ENCODE measurements at places on chromosomes 16 and 17. TPM values are rescaled to one million over a fixed set of nuclear protein-coding genes. Genes with fewer than 3 reads are reported as not detected.

DNA sequence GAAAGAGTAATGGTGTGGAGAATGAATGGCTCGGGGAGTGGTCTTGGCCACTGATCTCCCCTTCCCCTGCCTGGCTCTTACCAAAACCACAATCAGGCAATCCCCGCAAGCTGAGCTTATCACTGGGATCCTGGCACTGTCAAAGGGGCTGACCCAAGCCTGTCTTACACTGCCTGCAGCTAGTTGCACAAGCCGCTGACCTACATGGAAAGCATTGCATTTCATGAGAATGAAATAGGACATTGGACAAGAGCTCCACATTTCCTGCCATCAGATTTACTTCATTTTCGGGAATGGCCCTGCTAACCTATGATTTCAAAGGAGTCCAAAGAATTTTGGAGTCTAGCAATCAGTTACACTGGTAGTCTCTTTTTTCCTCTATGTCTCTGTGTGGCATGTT is 146.4 kb downstream of the PCTP start:
- peak; percentile 85 for ATAC-seq

DNA sequence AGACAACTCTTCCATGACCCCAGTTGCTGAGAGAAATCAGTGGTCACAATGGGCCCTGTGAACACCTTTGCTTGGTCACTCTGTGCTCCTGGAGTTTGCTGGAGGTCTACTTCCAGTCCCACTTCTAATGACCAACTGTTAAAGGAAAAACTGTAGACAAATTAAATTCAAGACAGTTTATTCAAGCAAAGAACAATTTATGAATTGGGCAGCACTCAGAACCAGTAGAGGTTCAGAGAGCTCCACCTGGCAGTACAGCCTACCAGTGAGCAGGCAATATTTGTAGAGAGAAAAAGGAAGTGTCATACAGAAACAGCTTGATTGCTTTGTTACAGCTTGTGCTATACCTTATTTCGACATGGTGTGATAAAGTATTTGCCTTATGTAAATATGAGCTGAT is 116.5 kb downstream of the HS3ST3B1 start:
- ATAC-seq: no peak

DNA sequence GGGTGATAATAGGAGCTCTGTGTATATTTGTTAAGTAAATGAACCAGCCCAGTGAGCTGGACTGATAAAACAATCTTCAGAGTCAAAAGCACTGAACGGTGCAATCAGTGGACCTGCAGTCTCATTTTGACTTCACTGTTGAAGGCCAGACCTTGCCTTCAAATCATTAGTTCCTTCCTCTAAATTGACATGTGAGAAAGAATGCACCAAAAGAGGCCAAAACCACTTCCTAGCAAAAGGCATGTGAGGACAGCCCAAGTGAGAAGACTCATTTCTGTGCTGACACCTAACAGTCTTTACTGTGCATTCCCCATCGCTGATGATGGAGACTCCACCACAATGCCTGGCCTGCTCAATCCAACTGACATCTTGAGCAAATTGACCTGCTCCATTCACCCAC is 10.6 kb downstream of the GTF3C1 start:
- ATAC-seq: no peak

GRCh38 chr16:89170346-89171215 is 967 bp upstream of the CDH15 start:
- ATAC-seq: no peak

DNA sequence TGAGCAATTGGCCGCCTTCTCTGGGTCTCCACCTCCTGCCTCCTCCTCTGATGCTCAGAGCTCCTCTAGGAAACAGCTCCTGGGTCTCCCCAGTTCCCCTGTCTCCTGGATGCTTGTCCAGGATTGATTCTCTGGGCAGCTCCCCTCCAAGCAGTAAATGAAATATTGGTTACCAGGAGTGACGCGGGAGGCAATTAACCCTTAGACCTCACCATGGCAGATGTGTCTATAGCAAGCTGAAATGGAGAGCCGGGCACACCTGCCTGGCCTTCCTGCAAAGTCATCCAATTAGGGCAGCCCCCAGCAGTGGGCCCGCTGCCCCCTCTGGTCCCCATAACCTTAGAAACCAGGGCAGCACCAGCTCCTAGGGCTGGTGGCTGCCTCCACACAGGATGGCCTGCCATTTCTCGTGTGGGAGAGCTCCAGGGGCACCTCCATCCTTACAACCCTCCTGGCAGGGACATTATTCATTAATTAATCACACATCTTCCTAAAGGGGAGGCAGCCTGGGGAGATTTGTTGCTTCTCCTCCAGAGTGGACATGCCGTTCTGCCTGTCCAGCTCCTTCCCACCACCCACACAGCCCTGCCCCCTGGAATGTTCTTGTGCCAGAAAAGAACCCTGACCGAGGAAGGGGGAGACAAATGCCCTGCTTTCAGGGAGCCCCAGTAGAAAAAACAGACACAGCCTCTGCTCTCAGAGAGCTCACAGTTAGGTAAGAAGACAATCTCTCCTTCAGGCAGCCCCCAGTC is 8.3 kb upstream of the KIF18B start:
- ATAC-seq: no peak

GRCh38 chr17:6675201-6675825 is 23.8 kb downstream of the C17orf100 start:
- no peak for ATAC-seq

GRCh38 chr17:28643983-28644786 is 773 bp downstream of the BLTP2 start:
- ATAC-seq: no peak

- no peak for ATAC-seq
Observed at GRCh38 chr17:70654706-70655105, 485.4 kb downstream of the KCNJ2 start.

- no peak for ATAC-seq
Observed at GRCh38 chr16:66294507-66294906, 72.0 kb upstream of the CDH5 start.

DNA sequence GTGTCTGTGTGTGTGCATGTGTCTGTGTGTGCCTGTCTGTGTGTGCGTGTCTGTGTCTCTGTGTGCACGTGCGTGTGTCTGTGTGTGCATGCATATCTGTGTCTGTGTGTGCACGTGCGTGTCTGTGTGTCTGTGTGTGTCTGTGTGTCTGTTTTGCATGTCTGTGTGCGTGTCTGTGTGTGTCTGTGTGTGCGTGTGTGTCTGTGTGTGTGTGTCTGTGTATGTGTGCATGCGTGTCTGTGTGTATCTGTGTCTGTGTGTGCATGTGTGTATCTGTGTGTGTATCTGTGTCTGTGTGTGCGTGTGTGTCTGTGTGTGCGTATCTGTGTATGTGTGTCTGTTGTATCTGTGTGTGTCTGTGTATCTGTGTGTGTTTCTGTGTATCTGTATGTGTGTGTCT is 5.4 kb downstream of the GSG1L2 start:
- ATAC-seq: no peak

- ATAC-seq: no peak
Observed at GRCh38 chr16:85698935-85699558, 10.3 kb upstream of the GINS2 start.

Gene SLC13A2
- total RNA-seq: 0.37 TPM

Gene ZG16
- total RNA-seq: not detected

Gene ALOX12
- not detected for total RNA-seq

Measured in gastroesophageal sphincter (tissue), 4 donors.